Activated CD8-positive, alpha-beta memory T cell treated with anti-CD3 and anti-CD28 coated beads for 1 hour (primary cell): ENCODE measurements at places on chromosomes 5 and 9.
A peak's percentile ranks its signal among the peaks of the same experiment; 100 is the strongest.

DNA sequence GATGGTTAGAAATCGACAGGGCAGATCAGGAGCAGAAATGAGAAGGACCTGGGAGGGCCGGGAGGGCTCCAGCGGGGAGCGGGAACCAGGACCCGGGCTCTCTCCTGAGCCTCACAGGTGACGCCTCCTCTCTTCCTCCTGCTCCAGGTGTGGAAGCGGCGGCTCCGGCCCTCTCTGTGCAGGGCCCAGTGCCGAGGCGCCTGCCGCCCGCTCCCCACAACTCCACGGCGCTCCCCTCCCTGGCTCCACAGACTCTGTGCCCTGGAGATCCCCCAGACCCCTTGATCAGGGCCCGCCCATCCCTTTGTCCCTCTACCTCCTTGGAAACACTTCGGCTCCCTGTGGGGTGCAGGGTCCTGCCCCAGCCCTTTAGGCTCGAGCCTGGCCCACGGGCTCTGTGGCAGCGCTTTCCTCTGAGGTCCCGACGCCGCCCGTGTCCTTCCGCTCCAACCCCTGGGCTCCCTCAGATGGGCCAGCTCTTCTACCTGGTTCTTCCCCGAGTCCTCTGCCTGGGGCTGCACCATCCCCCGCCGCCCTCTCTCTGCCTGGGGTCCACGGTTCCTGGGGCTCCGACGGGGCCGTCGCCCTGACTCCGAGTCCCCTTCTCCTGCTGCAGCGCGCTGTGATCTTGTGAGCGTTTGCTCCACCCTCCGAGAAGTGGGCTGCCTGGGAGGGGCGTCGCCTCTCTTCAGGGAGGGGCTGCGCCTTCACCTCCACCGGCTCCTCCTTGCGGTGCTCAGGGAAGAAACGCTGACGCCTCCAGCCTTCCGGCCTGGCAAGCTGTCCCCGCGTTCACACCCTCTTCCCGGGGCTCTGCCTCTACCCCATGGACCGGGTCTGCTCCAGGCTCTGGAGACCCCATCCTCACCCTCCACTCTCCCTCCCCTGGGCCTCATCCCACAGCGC lies 22.4 kb upstream of the SLC6A3 start:
- DNase-seq = no peak

DNA sequence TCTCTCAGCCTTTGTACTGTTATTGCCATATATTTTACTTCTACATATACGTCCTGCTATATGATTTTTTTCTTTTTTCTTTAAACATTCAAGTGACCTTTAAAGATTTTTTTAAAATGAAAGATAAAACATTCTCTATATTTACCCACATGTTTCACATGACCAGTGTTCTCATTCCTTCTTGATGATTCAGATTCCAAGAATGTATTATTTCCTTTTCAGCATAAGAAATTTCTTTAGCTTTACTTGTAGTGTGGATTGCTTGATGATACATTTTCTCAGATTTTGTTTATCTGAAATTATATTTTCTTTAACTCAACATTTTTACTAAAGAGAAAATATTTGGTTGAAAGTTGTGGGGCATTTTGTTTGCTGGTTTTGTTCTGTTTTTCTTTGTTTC lies 792.1 kb downstream of the BRINP1 start:
- no peak for DNase-seq

DNA sequence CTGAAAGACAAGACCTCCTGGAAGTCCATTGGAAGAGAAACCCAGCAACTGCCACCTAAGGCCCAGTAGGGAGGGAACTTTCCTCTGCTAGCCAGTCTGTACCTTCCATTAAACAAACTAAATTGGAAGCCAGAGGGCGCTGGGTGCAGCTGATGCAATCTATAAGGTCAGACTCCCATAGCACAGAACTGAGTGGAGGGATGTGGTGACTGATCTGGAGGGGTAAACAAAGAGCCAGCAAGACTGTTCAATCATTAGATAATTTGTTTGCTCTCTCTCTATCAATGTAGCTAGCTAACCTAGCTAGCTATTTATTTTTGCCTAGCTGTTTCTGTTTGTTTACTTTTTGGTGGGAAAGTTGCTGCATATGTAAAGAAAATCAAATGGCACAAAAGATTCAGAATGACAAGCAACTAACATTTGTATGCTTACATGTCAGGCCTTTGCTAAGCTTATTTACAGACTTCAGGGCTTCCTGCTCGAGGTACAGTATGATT lies 291.8 kb upstream of the DAB2 start:
- DNase-seq = no peak

- no peak for DNase-seq
Observed at GRCh38 chr9:137382444-137383080, 40.4 kb downstream of the EXD3 start.

- DNase-seq = peak; percentile 82
Observed at GRCh38 chr9:131349881-131350563, 43.9 kb upstream of the PRRC2B start.

GRCh38 chr5:82952326-82952725 lies 124.9 kb downstream of the TMEM167A start:
- no peak for DNase-seq

- no peak for DNase-seq
Observed at GRCh38 chr9:88651682-88652633, 117.0 kb downstream of the NXNL2 start.

DNA sequence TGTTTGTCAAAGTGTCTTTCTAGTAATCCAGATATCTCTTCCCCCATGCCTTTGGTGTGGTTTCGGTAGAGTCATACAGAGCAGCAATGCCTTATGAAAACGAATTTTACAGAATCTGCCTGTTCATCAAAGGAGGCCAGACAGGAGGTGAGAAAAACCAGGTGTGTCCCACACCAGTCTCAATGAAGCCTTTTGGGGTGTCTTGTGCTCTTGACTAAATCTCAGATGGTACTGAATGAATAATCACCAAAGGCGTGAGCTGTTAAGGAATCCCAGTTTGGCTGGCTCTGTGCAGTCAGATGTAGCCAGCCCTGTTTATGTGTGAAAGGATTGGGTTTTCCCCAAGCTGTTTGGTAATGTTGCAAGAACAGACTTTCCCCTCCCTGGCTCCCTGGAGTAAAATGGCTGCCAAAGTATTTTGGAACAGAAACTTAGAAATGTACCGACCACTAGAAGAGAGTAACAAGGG lies 70.8 kb upstream of the CDKN2B start:
- DNase-seq = no peak

GRCh38 chr5:175830586-175831300 lies 40.6 kb upstream of the CPLX2 start:
- no peak for DNase-seq
